Effector memory CD8-positive, alpha-beta T cell (primary cell): ENCODE measurements at places on chromosomes 7 and 10.

- no peak for DNase-seq
Measured at GRCh38 chr10:123640016-123640535, 26.1 kb upstream of the GPR26 start.

- no peak for DNase-seq
Measured at GRCh38 chr10:130191380-130191779, 55.2 kb downstream of the GLRX3 start.

GRCh38 chr7:32587411-32587948, 92.2 kb downstream of the AVL9 start:
- no peak for DNase-seq

DNA sequence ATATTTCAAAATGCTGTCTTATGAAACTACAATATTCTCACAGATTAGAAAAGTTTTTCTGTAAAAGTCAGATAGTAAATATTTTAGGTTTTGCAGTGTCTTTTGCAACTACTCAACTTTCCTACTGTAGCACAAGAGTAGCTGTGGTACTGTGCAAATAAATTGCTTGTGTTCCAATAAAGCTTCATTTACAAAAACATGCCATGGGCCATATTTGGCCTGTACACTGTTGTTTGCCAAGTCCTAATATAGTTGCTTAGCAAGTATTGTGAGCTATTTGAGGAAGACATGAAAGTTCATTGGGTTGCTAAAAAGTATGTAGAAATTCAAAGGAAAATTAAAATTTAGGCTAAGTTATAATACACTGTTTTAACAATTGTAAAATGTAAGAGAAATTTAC, 80.0 kb downstream of the TFPI2 start:
- DNase-seq = no peak

GRCh38 chr10:22557321-22557720, 157.1 kb downstream of the PIP4K2A start:
- no peak for DNase-seq

DNA sequence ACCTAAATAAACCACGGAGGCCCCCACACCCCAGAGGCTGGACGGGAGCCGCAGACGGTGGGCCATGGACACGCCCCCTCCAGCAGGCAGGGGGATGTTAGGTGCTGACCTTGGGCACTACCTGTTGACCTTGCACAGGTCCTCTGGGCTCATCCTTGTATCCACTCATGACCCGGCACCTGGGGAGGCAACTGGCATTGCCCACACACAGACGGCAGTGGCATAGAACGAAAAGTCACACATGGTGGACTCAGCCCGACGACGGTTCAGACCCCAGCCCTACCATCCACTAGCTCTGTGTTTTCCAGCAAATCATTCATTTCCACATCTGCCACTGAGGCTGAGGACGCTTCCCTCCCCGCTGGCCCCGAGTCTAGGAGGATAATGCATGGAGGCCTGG, 247.7 kb upstream of the PPP2R2D start:
- no peak for DNase-seq

- no peak for DNase-seq
Measured at GRCh38 chr10:36358736-36359135, 716.6 kb upstream of the FZD8 start.

- no peak for DNase-seq
Measured at GRCh38 chr7:44148166-44148565, 7.0 kb upstream of the MYL7 start.

DNA sequence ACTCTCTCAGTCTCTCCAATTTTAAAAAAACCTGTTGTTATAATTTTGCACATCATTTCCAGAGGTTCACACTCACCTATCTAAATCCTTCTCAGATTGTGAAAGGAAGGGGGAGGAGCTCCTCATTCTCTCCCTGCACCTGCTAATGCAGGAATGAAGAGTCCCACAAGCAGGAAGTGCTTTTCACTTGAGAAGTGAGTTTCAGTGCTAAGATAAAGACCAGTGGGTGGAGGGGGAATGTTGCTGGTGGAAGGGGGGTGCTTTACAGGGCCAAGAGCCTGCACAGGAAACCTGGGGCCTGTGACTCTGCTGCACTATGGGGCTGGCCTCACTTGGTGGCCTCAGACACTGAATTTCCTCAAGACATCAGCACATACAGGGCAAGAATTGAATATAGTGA, 176.4 kb downstream of the PTPN20 start:
- DNase-seq = no peak

DNA sequence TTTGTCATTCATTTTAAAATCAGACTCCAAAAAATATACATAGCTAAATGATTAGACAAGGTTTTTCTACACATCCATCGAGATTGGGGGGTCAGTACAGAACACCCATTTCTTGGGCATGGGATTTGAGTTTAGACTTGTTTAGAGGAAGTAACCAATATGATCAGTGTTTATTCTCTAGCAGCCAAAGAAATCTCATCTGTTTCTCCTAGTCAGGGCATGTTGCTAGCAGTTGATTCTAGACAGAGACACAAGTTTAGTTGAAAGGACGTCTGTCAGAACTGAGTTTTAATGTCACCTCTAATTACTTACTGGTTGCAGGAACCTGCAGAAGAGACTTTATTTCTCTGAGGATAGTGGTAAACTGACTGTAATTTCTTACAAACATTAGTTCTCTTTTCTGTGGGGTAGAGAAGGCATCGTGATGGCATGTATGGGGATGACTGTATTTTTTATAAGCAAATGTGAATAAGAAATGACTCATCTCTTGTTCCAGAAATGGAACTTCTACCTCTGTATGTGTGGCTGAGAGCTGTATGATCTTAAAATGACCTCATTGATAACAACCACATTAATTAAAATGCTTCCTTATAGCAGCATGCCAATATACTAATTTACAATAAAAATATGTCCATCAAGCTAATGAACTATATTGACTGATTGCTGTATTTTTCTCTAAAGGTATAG, 30.6 kb upstream of the RHOBTB1 start:
- DNase-seq = no peak

DNA sequence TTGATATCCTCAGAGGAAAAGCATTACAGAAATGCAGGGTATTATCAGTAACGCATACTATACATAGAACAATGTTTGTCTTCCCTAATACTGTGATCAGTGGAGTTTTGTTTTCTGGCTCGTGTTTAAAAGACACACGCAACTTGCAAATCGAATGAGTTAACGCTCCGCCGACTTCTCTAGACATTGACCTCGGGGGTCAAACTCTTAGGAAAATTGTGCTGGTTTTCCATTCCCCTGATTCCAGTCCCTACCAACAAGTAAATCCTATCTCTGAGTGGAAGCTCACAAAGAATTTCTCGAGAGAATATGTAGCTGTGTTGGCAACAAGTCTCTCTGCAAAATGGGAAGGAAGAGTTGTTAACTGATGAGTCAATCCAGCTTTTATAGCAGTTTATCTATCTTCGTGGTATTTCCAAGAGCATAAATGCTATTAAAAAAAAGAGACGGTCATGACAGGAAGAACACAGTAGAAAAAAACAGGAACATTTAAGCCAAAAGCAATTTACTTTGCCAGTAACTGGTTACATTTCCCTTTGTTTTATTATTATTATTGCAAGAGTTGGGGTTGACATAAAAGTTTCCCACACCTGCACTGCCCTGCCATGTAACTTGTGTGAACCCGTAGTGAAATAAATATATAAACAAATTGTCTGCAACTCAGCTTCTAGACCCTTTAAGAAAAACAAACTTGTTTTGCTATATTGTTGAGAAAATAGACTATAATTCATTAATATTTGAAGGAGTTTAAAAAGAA, 144.4 kb downstream of the ARID5B start:
- no peak for DNase-seq

GRCh38 chr7:107234436-107234835, 65.6 kb downstream of the HBP1 start:
- no peak for DNase-seq

DNA sequence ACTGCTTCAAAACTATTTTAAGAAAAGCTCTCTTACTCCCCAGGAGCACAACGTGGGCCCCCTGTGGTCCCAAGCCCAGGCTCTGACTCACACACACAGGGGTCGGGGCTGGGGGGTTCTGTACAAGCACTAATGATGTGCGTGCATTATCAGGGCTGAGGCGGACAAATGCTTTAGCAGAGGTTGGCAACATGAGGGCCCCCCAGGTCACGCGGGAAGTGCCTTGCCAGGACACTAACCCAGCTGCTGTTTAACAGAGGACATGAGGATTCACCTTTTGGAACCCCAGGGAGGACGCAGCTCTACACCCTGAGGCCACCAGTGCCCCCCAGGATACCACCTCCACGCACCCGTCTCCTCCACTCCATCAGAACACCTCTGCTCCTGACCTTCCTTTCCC, 342.8 kb downstream of the DNAJB6 start:
- no peak for DNase-seq

GRCh38 chr7:17929647-17930395, 10.5 kb downstream of the SNX13 start:
- DNase-seq = no peak

GRCh38 chr7:124898531-124898930, 31.1 kb downstream of the POT1 start:
- no peak for DNase-seq

DNA sequence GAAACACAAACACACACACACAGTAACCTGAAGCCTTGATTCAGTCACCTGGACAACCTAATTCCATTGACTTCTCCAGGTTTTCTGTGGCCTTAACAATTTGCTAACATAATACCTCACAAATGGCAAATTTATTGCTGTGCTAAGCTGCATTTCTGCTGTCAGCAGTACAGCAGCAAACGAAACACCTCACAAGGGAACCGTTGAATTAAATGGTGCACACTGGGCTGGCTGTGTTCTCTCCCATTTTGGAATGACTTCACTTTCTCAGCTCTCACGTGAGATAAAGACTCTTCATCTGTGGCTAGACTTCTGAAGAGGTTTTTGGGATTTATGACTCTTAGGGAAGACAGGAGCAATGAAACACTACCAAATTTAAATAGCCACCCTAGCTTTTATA, 152.5 kb downstream of the GPR158 start:
- DNase-seq = no peak

DNA sequence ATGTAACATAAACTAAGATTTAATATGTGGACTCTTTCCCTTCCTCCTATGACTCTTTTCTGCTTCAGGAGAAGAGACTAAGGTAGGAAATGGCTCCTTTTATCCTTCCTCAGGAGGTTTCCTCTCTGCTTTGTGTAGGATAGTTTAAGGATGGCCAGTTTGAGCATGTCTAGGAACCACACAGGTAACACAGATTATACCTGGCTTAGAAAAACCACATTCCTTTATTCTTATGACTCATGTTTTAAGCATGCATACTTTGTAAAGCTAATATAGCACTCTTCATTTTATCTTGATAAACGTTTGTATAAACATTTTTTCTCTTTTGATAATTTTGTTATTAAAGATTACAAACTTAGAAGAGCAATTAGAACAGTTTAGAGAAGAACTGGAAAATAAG, 57.8 kb downstream of the CYP51A1 start:
- DNase-seq = no peak

DNA sequence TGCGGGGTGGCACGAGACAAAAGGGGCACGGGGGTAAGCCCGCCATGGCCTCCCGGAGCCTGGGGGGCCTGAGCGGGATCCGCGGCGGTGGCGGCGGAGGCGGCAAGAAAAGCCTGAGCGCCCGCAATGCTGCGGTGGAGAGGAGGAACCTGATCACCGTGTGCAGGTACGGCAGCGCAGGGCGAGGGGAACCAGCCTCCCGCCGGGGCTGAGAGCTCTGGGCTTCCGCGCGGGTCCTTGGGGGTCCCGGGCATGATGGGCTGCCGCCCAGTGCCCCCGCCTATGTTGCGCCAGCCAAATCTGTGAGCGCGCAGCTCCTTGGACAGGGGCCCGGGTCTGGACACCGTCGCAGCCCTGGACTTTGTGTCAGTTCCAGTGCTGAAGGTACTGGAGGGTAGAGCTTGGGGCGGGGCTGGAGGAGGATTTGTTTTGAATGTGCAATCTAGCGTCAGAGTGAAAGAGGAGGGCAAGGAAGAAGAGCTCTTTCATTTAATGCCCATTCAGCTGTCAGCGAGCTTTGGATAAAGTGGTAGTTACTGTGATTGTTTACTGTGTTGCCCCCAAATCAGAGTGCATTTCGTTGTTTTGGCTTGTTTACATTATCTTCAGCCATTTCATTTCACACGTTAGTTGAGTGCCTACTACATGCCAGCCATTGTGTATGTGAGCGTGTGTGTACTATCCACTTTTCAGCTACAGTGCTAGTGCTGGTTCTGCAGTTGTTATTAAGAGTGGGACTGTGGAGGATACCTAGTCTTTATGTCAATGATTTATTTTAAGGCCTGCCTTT, 777 bp downstream of the RUNDC3B start:
- DNase-seq = peak; percentile 16
